Stromal cell of bone marrow (primary cell): ENCODE measurements at places on chromosomes 4 and X.

GRCh38 chr4:91279899-91280298, 1023.9 kb upstream of the GRID2 start:
- no peak for DNase-seq

- peak; percentile 22 for DNase-seq
Measured at GRCh38 chr4:124322234-124323065, 390.1 kb downstream of the ANKRD50 start.

DNA sequence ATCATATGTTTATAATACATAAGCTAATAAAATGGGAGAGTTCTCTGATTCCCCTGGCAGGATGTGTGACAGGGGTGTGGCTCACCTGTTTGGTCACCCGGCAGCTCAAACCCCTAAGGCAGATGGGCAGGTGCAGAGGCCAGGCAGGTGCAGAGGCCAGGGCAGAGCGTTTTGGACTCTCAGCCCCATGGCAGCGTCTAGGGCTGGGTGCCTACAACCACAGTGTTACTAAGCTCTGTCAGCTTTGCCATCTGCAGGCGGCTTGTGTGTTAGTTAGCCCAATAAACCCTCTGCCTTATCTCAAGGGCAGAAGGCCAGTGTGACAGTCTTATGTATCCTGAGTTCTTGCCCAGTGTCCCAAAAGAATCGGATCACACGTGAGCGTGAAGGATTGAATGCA, 54.0 kb upstream of the UGT2B15 start:
- no peak for DNase-seq

GRCh38 chrX:10142041-10142599, 14.7 kb upstream of the CLCN4 start:
- DNase-seq, result no peak

GRCh38 chr4:7632971-7633370, 198.2 kb upstream of the PSAPL1 start:
- DNase-seq, result no peak

GRCh38 chr4:86848136-86848535, 1.0 kb downstream of the SLC10A6 start:
- no peak for DNase-seq

DNA sequence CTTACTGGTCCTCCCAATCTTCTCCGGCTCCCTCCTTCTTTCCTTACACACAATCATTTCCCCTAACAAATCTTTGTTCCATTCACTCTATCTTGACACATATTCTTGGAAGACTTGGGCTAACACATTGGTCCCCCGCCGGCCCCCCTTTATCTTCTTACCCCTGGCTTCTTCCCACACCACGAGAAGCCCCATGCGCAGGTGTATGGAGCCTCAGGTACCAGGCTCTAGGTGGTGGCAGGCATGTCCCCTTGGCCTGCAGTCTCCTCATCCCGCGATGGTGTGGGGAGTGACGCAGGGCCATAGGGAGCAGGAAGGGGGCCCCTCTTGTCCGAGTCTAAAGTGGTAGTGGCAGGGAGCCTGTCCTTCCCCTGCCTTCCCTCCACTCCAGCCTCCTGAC, 49.9 kb downstream of the DIPK2B start:
- DNase-seq, result no peak

DNA sequence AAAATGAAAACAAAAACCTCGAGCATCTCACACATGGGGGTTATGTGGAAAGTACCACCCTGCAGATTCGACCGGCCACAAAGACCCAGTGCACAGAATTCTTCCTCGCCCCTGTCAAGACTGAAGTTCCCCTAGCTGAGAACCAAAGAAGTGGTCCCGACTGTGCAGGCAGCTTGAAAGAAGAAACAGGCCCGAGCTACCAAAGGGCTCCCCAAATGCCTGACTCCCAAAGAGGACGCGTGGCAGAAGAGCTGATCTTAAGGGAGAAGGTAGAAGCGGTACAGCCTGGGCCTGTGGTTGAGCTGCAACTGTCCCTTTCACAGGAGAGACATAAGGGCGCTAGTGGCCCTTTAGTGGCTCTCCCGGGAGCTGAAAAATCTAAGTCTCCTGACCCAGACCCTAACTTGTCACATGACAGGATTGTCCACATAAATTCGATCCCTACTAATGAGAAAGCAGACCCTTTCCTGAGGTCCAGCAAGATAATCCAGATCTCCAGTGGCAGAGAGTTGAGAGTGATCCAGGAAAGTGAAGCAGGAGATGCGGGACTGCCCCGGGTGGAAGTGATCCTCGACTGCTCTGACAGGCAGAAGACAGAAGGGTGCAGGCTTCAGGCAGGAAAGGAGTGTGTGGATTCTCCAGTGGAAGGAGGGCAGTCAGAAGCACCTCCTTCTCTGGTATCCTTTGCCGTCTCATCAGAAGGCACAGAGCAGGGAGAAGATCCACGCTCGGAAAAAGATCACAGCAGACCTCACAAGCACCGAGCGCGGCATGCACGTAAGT, 108.8 kb upstream of the MYOZ2 start:
- DNase-seq, result no peak

DNA sequence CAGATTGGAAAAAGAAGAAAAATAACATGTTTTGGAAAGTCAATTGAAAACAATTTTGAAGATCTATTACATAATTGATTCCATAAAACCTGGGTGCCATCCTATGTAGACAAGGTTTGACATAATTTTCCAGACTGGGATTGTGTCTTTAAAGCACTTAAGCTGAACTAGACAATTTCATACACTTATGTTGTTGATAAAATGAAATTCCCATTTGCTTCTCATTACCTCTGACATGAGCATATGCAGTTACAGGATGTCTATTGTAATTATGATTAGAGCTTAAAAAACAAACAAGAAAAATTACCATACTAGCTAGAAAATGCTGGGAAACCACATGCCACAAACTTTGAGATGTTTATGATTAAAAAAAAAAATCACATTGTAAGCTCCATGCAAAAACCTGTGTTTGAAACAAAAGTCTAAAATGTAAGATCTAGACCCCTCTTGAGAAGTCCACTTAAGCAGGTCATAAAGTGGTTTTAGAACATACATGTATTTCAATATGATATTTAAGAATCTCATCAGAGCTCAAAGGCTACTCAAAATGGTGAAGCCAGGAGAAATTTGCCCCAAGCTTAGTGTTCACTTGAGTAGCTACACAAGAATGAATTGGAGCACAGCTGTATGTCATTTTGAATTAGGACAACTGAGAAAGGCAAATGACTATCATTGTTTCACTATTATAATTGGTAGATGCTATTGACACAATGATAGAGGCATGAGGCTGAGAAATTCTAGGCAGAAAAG, 181.1 kb upstream of the PABPC4L start:
- DNase-seq, result no peak

GRCh38 chr4:80134936-80135701, 62.1 kb upstream of the ANTXR2 start:
- no peak for DNase-seq

DNA sequence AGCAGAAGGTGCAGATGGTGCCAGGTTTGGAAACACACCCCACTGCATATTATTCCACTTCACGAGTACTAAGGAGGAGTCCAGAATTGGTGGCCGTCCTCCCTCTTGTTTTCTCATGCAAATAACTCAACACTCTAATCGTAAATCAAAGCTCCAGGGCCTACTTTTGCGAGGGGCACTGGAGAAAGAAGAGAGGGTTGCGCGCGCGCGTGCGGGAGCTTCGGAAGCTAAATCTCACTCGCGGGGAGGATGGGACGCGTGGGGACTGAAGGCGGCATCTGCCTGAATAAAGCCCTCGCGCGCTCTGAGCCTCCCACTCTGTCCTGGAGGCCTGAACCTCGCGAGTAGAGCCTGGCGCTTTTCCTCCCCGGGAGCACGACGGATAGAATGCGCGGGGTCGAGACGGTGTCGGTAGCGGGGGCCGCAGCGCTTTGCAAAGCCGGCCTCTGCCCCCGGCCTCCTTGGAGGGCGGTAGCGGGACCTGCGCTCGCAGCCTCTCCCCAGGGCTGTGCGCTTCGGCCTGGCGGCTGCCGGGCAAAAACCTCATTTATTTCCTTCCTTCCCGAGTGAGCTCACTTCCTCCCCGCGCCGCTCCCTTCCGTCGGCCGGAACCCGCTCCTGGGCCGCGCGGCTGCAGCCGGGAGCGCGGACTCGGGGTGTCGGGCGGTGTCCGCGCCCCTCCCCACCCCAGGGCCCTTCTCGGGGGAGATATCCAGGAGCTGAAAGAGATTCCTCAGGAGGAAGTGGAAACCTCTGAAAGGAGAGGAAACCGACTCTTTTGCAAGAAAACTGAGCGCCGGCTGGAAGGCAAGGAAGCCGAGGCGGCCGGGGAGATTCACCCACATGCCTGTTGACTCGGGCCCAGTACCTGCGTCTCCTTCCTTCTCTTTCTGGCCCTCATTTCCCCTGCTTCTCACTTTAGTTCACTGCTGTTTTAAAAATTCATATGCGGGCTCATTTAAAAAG, 20.7 kb downstream of the HAND2 start:
- DNase-seq, result no peak

GRCh38 chrX:134388161-134389109, 71.5 kb upstream of the HPRT1 start:
- DNase-seq, result no peak

- DNase-seq, result no peak
Measured at GRCh38 chrX:39117101-39117500, 315.8 kb downstream of the MID1IP1 start.

GRCh38 chr4:79247695-79248394, 78.0 kb downstream of the NAA11 start:
- no peak for DNase-seq

GRCh38 chr4:8001564-8002355, 62.1 kb upstream of the AFAP1 start:
- DNase-seq, result no peak

GRCh38 chr4:1411436-1412375, 5.5 kb upstream of the NKX1-1 start:
- no peak for DNase-seq

GRCh38 chr4:175166020-175166419, 247.9 kb downstream of the ADAM29 start:
- DNase-seq, result no peak

DNA sequence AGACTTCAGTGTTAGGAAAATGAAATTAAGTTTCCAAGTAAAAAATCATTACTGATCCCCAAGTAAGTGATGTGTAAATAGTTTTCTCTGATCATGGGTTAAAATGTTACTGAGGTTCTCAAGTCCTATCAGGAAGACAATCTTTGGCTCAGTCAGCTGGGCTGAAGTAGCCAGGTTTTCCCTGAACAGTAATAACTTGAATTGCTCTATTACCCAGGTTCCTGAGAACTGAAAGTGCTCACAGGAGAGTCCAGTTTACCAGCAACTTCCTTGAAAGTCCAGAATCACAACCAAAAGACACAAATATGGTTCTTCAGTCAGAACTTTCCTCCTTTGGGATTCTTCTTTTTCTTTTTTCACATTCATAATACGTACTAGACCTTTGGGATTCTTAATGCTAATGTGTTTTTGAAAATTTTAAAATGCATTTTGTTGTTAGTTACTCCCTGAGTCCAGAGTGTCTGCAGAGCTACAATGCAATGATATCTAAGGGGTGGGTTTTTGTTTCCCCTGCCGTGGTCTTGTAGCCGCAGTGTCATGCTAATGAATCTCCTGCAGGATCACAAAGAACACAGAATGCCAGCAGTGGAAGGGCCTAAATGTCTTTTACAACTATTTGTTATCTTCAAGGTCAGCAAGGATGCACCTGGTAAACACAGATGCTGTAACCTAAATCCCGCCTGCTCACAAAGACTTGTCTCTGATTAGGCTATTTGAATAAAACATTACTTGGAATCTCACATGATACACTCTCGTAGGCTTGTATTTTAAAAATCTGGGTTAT, 439.8 kb upstream of the NR3C2 start:
- no peak for DNase-seq

- no peak for DNase-seq
Measured at GRCh38 chr4:61251129-61251528, 51.0 kb downstream of the ADGRL3 start.
